ENCODE measurements at places on chromosomes 4 and X.

DNA sequence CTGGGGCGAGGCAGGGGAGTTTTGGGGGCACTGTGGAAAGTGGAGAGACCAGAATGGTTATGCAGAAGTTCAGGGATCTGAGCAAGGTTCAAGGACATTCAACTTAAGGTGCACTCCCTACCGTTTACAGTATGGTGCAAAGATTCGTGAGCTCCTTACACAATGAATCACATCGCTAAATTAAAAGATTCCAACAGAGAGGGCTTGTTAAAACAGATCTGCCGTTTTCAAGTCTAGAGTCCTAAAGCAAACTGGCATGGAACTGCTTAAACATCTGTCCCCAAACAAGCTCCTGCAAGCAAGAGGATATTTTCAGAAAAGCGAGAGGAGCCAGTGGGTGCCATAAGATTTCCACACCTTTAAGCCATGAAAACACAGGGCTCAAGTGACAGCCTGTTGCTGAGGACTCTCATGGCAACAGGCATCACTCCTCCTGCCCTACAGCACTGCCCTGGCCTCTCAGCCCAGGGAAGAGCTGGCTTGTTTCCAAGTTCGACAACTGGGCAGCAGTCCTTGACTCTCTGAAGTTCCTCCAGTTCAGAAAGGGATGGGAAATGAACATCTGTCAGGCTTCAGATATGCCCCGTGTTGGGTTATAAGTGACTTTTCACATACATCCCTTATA, 10.0 kb downstream of the FAM184B start:
- DNase-seq, result no peak

GRCh38 chr4:14916554-14917297, 85.6 kb upstream of the CPEB2 start:
- no peak for DNase-seq

DNA sequence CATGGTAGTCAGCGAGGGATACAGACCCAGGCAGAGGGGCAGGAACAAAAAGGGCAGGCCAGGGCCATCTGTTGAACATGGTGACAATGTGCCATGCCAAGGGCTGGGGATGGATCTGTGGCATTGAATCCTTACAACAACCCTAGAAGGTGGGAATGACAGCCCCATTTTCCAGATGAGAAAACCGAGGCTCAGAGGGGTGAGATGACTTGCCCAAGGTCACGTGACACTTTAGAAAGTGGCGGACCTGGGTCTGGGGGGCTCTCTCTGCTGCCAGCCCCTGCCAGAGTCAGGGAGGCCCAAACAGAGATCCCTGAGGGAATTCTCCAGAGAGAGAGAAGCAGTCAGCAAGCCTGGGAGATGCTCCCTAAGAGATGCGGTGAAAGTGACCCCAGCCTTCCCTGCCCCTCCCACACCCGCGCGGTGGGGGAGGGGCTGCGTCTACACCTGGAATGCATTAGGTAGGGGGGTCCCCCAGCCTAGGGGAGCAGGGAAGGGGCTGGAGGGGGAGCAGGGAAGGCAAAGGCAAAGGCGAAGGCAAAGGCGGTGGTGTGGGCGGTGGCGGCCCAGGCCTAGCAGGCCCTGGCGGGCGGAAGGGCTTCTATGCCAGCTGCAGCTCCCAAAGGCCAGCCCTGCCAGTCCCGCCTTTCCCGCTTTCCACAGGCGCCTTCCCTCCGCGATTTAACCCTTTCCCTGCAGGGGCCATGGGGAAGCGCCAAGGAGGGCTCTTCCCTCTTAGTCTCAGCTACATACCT, 13.0 kb downstream of the FGD1 start:
- DNase-seq, result no peak

DNA sequence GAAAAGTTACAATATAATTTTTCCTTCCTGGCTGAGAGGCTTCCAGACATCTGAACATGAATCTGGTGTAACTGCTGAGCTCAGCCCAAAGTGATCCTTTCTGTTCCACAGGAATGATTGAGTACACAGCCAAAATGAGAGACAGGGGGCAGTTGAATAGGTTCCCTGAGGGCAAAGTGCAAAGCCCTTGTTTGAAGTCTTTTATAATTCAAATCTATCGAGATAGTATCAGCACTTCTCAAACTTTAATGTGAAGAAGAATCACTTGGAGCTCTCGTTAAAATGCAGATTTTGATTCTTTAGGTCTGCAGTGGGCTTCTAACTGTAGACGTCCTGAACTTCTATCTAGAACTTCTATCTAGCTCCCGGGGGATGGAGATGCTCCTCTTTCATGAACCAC, 54.4 kb upstream of the BMP2K start:
- DNase-seq, result no peak

GRCh38 chr4:82823062-82823461, 24.5 kb upstream of the SCD5 start:
- no peak for DNase-seq

- DNase-seq, result no peak
Measured at GRCh38 chr4:86594559-86595425, 677 bp downstream of the PTPN13 start.

GRCh38 chr4:43339435-43339834, 446.9 kb downstream of the GRXCR1 start:
- DNase-seq, result no peak

DNA sequence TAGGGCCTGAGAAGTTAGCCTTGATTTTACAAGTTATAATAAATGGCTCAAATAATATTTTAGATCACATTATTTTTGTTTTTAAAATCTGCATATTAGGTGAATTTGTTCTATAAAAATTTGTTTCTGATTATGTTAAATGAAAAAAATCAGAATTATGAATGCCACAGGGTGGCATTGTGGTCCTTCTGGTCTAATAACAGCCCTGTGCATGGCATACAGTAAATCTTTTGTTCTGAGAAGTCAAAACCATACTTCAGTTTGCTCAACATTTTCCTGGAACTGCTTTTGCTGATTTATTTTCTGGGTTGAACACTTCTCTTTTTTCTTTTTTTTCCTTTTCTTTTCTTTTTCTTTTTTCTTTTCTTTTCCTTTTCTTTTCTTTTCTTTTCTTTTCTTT, 101.0 kb upstream of the UBQLN2 start:
- DNase-seq, result no peak

GRCh38 chr4:128468123-128468989, 180.7 kb upstream of the PGRMC2 start:
- DNase-seq, result no peak

DNA sequence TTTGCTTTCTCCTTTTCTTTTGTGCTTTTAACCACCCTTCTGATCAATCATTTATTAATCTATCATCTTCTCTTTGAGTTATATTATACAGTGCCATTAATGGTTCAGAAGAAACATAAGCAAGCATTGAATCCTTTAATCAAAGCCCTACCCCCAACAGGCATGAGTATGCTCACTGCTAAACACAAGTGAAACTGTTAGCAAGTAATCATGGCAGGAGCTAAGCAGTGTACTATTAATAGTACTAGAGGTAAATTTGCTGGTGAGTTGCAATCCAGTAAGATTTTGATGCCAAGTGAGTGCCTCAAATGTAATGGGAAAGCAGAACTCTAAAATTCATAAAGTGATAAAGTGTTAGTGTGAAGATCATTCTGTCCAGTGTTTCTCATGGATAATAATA, 57.2 kb downstream of the FNIP2 start:
- DNase-seq, result no peak

DNA sequence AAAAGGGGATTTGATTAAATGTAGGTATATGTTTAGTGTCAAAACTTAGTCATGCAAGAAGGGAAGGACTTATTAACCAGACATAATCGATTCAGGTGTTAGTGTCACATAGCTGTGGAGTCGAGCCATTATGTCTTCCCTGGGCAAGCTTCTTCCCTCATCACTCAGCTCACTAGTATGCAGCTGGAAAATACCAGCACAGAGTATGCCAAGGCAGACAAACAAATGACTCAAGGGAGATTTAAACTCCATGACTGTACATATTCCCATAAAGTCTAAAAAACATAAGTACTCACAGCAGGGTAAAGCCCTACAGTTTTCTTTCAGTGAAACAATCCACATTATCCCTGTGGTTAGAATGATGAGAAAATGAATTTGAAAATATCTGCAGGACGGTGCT, 304.5 kb downstream of the CBLL2 start:
- DNase-seq, result no peak

GRCh38 chrX:133980832-133981588, 4.4 kb downstream of the GPC3 start:
- no peak for DNase-seq

GRCh38 chrX:10125248-10125615, 31.5 kb upstream of the CLCN4 start:
- DNase-seq, result no peak

DNA sequence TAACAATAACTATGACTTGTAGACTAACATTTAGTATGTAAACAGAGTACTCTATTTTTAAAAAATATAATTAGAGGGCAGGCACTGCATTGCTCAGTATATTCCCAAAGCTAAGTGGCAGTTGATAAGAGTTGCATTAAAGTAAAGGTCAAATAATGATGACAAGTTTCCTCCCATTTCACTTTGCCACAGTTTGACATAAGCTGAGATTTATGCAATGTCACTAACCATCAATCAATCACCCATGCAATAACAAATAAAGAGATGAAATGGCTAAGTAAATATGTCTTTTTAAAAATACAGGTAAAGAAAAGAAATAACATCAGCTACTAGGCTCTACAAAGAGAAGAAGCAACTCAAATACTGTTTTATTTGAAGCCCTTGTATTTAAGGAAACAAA, 673.4 kb downstream of the PCDH18 start:
- no peak for DNase-seq

DNA sequence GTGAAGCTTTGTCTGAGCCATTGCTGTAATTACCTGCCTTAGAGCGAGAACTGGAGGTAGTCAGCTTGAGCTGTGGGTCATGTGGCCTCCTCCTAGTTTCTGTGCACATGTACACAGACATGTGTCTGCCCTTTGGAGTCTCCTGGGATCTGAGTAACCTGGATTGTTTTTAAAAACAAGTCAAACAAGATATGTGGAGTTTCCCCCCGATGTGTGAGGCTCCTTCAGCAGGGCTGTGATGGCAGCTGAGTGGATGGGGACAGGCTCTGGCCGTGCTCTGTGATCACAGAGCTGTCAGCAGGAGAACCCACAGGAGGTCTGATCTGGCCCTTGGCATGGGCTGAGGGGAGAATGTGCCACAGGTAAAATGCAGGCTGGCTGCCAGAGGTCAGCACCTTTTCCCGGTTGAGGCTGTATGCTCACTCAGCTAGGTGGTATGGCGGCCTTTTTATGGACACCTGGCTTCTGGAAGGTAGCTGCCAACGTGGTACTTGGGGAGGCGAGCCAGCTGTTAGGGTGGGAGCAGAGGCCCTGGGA, 38.4 kb downstream of the NOP14 start:
- no peak for DNase-seq

GRCh38 chrX:25442499-25442898, 426.7 kb upstream of the ARX start:
- DNase-seq, result no peak

GRCh38 chr4:105318486-105318885, 155.4 kb downstream of the PPA2 start:
- DNase-seq, result no peak

GRCh38 chr4:3517731-3518510, 14.3 kb downstream of the LRPAP1 start:
- DNase-seq, result no peak

- no peak for DNase-seq
Measured at GRCh38 chr4:155956461-155956860, 2.8 kb upstream of the CTSO start.

DNA sequence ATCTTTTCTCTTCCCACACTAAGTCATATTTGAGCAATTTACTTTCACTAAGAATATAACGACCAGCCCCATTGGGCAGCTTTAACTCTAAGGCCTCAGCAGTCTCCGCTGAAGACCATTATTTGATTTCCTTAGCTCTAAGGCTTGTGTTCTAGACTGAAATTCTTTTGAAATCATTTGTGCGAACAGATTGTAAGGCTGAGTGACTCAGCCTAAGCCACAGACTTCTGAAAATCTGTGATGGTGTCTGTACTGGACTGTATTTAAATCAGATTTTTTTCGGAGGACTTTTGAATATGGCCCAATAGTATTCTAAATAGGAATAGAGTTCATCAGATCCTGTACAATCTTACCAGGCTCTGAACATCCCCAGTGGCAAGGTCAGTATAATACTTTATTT, 150.3 kb upstream of the TECRL start:
- DNase-seq, result no peak

DNA sequence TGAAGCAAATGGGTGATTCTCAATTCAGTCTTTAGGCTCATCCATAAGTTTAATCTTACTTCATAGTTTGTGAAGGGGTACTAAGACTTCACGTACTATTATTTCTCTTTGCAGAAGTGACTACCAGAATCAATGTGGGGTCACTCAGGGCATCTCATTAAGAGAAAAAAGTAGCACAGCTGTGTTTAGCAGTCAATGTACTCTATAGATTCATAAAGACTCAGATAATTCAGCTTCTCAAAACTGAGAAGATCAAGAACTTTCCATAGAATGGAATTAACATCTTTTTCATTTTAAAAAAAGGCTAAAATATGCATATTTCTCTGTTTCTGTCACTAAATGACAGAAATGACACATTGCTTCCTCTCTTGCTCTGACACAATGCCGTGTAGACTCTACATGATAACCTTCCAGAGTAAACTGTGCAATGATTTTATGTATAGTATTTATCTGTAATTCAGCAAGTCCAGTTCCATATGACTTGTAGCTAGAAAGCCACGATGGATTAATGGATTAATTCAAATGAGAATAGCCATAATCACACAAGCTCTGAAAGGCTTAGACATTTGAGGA, 20.3 kb upstream of the LSM6 start:
- DNase-seq, result no peak

DNA sequence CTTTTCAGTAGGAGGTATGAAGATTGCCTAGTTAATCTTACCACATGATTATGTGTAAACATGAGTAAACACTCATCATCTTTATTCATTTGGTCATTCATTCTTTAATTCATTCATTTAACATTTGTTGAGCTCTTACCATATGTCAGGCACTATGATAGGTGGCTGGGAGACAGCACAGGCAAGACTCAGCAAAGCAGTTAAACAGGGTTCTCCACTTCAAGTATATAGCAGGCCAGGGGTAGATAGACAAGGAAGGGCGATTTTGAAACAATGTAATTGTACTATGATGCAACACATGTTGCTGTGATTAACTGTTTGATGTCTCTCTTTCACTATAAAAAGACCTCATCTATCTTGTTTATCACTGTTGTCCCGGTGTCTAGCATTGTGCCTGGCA, 84.3 kb upstream of the GPR101 start:
- no peak for DNase-seq

- no peak for DNase-seq
Measured at GRCh38 chr4:104879367-104879766, 267.3 kb upstream of the TET2 start.

DNA sequence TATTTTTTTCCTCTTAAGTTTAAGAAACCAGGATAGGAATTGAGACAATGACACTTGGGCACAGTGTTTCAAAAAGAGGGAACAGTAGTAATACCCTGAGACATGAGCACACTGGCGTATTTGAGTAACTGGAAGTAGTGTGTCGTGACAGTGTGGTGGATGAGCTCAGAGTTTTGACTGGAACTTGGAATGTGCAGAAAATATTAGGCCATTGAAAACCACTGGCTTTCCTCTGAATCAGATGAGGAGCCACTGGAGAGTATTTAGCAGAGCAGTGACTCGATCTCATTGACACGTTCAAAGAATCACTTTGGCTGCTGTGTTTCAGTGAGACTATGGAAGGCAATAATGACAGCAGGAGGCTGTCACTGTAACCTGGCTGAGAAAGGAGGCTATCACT, 1531.2 kb downstream of the STIM2 start:
- DNase-seq, result no peak
